ENCODE measurements at places on chromosomes 3 and 15.

DNA sequence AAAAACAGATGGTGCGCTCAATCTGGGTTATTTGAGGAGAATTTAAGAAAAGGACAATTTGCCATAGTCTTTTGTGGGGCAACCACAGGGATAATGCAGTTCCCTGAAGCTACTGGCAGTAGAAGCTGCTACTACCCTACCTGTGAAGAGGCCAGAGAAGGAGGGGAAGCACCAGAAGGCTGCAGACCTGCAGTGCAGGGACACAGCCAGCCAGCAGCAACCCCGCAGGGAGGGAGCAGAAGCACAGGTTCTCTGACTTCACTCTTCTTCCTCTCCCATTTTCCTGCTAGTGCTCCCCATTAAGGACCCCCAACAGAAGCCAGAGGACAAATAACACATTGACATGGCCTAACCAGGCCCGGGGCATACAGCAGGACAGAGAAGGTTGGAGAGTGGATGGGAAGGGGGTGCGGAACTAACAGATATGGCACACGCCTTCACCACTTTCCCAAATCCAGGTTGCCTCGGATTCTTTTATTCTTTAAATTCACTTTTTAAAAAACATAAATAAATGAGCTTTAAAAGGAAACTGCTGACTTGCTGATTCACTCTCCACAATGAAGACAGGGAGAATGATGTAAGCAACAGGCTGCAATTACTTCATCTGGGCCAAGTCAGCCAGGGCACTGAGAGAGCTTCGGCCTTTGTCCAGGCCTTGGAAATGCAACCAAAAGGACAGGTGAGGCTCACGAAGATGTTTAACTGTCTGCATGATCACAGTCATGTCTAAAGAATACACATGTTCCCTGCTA, 30.1 kb downstream of the POPDC2 start:
- DNase-seq, result no peak

DNA sequence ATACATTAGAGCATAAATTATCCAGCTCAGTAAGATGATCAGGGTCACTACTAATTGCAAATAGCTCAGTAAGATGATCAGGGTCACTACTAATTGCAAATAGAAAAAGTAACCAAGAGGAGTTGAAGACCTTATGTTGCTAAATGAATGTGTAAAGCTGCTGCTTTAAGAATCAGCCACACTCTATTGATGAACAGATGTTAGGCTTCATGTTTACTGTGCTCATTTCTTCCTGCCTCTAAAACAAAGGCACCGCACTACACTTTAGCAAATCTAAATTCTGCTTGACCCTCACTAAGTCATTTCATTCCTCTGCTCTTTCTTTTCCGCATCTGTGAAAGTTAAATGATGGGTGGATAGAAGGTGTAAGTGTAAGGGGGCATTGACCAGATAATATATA, 92.6 kb upstream of the PLSCR4 start:
- no peak for DNase-seq

DNA sequence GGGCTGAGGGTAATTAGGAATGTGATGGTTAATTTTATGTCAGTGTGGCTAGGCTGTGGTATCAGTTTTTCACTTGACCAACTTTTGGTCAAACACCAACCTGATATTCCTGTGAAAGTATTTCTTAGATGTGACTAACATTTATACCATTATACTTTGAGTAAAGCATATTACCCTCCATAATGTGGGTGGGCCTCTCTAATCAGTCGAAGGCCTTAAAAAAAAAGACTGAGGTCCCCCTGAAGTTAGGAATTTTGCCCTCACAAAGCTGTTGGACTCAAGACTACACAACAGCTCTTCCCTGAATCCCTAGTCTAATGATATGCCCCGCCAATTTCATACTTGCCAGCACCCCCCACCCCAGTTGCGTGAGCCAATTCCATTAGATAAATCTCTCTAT, 12.5 kb downstream of the SLMAP start:
- DNase-seq, result no peak

DNA sequence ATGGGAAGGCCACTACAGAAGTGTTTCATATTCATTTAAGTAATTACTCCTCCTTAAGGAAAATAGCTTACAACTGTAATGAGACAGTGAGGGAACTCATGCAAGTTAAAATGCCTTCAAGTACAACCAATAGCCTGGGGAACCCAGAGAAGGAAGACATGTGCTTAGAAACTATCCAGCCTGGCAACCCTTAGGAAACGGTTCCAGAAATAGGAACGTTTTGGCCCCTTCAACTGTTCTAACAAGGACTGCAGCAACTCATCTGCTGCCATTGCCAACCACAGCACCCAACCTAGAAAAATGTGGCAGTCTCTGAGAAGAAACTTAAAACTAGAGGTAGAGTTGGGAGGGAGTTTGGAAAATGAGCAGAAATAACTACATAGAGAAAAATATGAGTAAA, 147.5 kb upstream of the STRIT1 start:
- DNase-seq, result no peak

GRCh38 chr15:74635228-74635627, 19.6 kb downstream of the CLK3 start:
- DNase-seq, result peak; percentile 32

GRCh38 chr3:127091376-127091775, 101.6 kb upstream of the PRR23E start:
- DNase-seq, result no peak

DNA sequence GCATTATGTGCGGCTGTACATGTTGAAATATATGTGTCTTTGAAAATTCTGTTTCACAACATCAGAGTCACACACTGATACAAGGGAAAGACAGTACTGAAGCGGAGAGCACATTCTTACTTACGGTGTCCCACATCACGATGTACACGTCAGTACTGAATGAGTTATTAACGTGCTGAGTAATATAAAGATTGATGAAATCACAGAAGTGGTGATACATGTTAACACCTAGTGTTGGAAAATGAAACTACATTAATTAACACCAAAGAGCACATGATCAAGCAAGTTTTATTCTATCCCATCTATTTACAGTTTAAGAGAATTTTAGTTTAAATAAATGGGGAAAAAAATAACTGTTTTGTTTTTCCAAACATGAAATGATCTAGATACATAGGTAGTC, 15.6 kb downstream of the EOGT start:
- no peak for DNase-seq

- no peak for DNase-seq
Observed at GRCh38 chr3:103002425-103003176, 567.8 kb downstream of the ZPLD1 start.
